ENCODE measurements at places on chromosomes 6 and 20.

- no peak for DNase-seq
These were observed 107.4 kb downstream of the PREX1 start for GRCh38 chr20:48720256-48720985.

GRCh38 chr6:9002833-9003232, 567.5 kb upstream of the SLC35B3 start:
- no peak for DNase-seq

- no peak for DNase-seq
These were observed 124.1 kb upstream of the RIN2 start for GRCh38 chr20:19633985-19634384.

- no peak for DNase-seq
These were observed 37.8 kb downstream of the BEND6 start for GRCh38 chr6:56992703-56993102.

DNA sequence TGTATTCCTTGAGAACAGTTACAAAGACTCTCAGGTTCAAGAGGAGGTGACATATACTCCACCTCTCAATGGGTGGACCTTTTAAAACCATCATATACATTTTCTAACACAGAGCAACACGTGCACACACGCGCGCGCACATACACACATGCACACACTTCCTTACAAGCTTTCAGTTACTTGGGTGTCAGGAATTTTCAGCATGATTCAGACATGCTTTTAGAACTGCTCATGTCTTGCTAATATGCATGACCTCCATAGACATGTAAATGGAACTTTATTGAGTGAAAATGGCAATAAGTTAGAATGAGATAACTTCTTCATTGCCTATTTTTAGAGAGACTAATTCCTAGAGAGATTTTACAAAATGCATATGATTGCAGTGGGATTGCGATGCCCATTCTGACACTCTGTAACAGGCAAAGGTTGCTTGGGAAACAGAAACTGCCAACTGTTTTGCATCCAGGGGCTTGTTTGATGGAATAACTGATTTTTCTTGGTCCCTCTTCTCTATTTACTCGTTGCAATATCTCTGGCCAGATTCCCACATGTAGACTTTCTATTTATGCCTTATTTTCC, 531.4 kb upstream of the RNF217 start:
- DNase-seq: no peak

- no peak for DNase-seq
These were observed at the start of gene FGD2 for GRCh38 chr6:37005061-37005810. TSS of gene FGD2 (plus strand) at chr6:37005655. CDS start at chr6:37005818, 163 bp downstream.

GRCh38 chr20:47070176-47070575, 175.5 kb downstream of the EYA2 start:
- no peak for DNase-seq

DNA sequence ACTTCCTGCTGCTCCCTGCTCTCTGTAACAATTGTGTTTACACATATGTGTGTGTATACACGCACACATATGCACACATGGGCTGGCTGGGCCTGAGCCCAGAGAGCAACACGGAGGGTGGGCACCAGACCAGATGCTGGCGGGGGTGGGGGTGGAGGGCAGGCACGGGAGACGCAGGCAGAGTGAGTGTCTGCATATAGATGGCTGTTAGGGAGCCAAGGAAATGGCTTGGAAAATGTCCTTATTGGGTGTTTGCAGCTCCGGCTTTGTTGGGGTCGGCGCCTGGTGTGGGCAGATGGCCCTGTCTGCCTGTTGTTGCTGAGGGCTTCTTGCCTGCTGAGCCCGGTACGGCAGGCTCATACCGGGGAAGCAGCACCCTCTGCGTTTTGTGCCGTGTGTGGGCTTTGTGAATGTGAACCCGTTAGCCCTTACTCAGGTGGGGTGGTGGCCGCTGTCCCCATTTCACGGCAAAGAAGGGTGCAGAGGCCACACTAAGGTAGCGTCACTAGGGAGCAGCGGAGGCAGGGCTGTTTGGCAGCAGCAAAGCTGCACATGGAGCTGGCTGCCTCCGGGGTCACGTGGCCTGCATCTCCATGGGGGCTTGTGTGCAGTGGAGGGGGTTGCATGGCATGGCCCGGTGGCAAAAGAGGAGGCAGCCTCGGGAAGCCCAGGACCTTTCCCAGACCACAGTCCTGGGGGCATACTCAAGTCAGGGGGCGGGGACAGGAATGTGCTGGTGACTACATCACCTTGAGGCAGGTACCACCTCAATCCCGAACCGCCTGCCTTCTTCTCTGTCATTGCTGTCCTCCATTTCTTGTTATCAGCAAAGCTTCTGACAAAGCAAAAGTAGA, 47.4 kb upstream of the SRF start:
- DNase-seq: no peak

- DNase-seq: peak; percentile 12
These were observed 4.5 kb downstream of the FOXO3 start for GRCh38 chr6:108565091-108565766.

DNA sequence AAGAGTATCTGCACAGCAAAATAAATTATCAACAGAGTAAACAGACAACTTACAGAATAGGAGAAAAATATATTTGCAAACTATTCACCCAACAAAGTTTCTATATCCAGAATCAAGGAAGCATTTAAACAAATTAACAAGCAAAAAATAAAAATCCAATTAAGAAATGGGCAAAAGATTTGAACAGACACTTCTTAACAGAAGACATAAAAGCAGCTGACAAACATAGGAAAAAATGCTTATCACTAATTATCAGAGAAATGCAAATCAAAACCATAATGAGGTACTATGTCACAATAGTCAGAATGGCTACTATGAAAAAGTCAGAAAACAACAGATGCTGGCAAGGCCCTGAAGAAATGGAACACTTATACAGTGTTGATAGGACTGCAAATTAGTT, 434.2 kb upstream of the ADGRB3 start:
- no peak for DNase-seq

- DNase-seq: no peak
These were observed 14.0 kb downstream of the SGK1 start for GRCh38 chr6:134303891-134304290.

GRCh38 chr20:47049771-47050170, 155.1 kb downstream of the EYA2 start:
- DNase-seq: no peak

DNA sequence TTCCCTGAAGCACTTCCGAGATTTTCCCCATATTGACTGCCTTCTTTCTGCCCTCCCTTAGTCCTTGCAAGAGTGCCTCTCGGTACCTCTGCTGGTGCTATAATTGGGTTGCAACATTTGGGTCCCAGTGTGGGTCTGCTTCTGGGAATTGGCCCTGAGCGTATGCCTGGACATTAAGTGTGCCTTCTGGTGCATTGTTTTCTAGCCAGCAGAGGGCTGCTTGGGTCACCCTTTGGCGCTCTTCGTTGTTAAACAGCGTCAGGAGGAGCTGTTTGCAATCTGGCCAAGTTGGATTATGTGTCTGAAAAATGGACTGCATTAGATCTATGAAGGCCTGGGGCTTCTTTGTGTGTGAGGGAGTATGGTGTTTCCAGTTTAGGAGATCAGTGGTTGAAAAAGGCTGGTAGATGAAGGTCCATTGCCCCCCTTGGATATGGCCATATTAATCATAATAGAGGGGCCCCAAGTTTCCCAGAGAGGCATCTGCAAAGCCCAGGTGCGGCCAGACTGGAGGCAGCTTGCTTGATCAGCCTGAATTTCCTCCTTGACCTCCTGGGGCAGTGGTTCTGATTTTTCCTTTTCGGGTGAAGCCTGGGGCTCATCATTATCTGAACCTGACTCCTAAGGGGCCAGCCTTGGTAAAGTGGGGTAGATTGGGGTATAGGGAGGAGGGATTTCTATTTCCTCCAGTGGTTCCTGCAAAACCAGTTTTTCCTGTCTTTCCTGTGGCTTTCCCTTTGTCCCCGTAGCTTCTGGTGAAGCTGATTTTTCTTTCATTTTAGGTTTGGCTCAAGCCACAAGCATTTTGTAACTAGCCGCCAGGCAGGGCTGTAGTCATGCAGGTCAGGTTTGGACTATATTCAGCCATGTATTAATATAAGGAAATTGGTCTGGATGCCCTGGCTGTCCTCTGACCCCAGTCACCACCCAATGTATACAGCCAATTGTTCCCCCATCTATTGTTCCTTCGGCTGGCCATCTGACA, 85.4 kb upstream of the GPR6 start:
- DNase-seq: no peak

- no peak for DNase-seq
These were observed 10.3 kb downstream of the MTO1 start for GRCh38 chr6:73471686-73472290.

DNA sequence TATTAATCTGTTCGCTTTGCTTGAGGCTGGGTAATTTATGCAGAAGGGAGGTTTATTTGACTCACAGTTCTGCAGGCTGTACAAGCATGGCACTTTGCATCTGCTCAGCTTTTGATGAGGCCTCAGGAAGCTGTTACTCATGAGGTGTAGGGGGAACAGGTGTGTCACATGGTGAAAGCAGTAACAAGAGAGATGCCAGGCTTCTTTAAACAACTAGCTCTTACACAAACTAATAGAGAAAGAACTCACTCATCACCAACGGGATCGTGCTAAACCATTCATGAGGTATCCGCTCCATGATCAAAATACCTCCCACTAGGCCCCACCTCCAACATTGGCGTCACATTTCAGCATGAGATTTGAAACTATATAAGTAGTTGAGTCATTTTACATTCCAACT, 34.4 kb upstream of the GCLC start:
- no peak for DNase-seq

GRCh38 chr20:43736588-43737158, 9.9 kb upstream of the GTSF1L start:
- DNase-seq: peak; percentile 69

- DNase-seq: no peak
These were observed 28.5 kb upstream of the EPHA7 start for GRCh38 chr6:93447874-93448273.

GRCh38 chr6:168117942-168118341, 38.9 kb upstream of the FRMD1 start:
- DNase-seq: no peak

DNA sequence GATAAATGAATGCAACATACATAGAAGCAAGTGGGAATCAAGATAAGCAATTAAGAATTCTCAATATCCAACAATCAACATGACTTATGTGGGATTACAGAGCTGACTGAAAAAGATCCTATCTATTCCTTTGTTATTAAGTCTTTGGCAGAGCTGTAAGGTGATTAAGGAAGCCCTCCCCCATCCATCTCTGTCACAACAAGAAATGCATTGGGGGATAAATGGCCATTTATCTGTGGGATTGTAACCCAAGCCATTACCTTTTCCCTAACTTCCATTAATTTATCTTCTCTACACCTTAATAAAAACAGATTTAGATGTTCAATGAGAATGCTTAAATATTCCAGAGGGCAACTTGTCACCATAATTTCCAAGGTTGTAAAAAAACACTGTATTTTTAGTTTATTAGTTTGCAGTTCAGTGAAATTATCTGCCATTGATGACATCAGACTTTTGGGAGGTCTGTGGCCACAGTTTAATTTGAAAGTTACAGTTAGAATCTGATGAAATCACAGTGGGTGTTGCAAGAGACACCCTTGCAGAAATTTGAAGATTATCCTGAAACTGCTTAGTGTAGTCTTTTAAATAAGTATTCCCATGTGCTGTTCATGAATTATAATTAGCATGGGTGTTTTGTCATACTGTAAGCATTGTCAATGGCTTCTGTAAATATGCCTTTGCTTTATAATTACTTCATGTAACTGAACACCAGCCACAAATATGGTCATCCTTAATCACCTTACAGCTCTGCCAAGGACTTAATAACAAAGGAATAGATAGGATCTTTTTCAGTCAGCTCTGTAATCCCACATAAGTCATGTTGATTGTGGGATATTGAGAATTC, 49.4 kb upstream of the FYN start:
- no peak for DNase-seq

- no peak for DNase-seq
These were observed 150.8 kb upstream of the STXBP5 start for GRCh38 chr6:147053311-147053921.

- DNase-seq: peak; percentile 61
These were observed 244.9 kb downstream of the TSHZ2 start for GRCh38 chr20:53216856-53217576.

DNA sequence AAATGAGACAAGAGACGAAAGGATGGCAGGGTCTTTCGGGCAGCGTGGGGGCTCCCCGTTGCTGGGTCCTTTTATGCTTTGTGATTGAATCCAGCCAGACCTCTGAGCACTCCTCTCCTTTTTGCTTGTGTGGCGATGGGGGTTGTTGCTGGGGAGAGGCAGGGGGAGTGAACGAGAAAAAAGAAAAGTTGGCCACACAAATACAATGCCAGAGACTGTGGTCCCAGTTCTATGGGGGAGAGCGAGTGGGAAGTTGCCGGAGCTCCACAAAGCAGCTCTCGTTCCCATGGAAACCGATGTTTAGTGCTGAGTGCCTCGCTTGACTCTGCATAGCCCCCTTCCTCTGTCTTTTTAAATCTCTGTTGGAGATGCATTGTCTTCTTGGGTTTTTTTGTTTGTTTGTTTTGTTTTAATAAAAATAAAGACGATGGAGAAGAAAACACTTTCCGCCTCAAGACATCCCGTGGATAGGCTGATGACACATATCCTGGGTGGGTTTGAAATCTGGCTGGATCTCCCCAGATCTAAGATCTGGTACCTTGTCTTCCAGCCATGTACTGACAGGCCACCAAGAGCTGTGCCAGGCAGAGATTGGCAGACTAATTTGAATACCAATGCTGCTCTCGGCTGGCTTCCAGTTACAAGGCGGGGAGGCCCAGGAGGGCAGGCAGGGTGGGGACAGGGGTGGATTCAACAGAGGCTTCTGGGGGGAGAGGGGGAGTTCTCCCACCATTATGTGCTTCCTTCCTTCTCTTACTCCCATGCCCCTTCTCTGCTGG, 529.3 kb downstream of the QKI start:
- no peak for DNase-seq

- no peak for DNase-seq
These were observed 12.7 kb downstream of the EXOC2 start for GRCh38 chr6:680251-680650.

DNA sequence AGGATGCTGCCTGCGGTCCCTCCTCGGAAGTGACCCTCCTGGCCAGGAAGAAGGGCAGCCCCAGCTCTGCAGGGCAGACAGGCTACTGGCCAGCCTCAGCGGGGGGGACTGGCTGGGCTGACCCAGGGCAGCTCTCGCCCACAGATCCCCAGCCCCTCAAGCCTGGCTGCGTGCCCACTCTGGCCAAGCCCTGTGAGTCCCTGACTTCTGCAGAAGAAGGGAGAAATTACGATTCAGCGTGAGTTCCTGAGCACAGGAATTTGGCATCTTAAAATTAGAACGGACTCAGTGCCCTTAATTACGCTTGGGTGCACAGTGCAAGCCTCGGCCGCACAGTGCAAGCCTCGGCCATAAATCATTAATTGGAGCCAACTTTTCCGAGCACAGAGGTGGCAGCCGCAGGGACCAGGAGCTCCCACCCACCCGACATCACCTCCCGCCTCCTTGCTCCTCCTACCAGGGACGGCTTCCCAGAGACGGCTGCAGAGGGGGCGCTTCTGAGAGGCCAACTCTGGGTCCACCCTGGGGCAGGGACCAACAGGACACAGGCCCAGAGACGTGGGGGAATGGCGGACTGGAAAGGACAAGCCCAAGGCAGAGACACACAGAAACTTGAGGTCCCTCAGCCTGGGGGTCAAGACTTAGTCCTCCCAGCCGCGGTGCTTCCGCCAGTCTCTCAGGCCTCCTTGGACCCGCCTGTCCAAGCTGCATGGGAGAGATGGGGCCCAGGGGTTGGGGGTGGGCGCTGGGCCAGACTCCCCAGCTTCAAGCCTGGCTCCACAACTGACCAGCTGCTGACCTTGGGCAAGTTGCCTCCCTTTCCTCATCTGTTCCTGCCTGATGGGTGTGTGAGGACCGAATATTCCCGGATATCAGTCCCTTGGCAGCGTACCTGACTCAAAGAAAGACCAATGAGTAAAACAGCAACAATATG, 165.4 kb downstream of the TAF4 start:
- no peak for DNase-seq

- no peak for DNase-seq
These were observed 6.4 kb downstream of the FBXL4 start for GRCh38 chr6:98941319-98941718.

GRCh38 chr20:14434384-14435136, 97.1 kb upstream of the FLRT3 start:
- no peak for DNase-seq

All from T-helper 2 cell treated with Interferon-gamma antibody and Interleukin-4, amounts not matched to agents 5 μg/mL and 100 μg/mL, for 36 hours (primary cell).